ENCODE measurements at places on chromosomes 4 and X. TPM values are rescaled to one million over a fixed set of nuclear protein-coding genes. Genes with fewer than 3 reads are reported as not detected.

The PDGFC gene
- total RNA-seq, result 2.4 TPM

The PRR32 gene
- total RNA-seq, result not detected

The IL2 gene
- total RNA-seq, result not detected

The IGFBP7 gene
- total RNA-seq, result 253 TPM

The ERCC6L gene
- 15.0 TPM for total RNA-seq

The GATA1 gene
- total RNA-seq, result not detected

The PDZD4 gene
- 2.9 TPM for total RNA-seq

The TMSB15A gene
- 0.56 TPM for total RNA-seq

The CCKAR gene
- not detected for total RNA-seq

The RASGEF1B gene
- total RNA-seq, result not detected

The SOWAHB gene
- total RNA-seq, result 0.05 TPM

The NUDT10 gene
- total RNA-seq, result 1.2 TPM

The PNMA6A gene
- total RNA-seq, result 4.9 TPM

The PRDM8 gene
- 0.21 TPM for total RNA-seq

The CXCL8 gene
- total RNA-seq, result 10.4 TPM

The TDO2 gene
- 0.56 TPM for total RNA-seq

The RAI2 gene
- 0.14 TPM for total RNA-seq

The DDX53 gene
- not detected for total RNA-seq

The MAGEB1 gene
- total RNA-seq, result not detected

The GDPD2 gene
- total RNA-seq, result not detected

The HSD17B13 gene
- 0.05 TPM for total RNA-seq

The RHOXF1 gene
- not detected for total RNA-seq

The XAGE1B gene
- total RNA-seq, result 224 TPM

The TMEM156 gene
- total RNA-seq, result 22.8 TPM

The ZNF157 gene
- total RNA-seq, result 0.05 TPM

The KLF8 gene
- total RNA-seq, result 0.02 TPM

The GPC4 gene
- 0.02 TPM for total RNA-seq

The ARMCX2 gene
- total RNA-seq, result 0.05 TPM

The PCDH19 gene
- total RNA-seq, result 0.24 TPM

The AKAP14 gene
- not detected for total RNA-seq

The SPANXB1 gene
- 2.0 TPM for total RNA-seq

The CXorf49 gene
- not detected for total RNA-seq
